Activated CD4-positive, alpha-beta T cell treated with anti-CD3 and anti-CD28 coated beads, Interleukin-2, Interleukin-4, amounts not matched to agents 100 ng/mL and 50 ng/mL, durations not matched to agents 16 hours and 8 hours (primary cell): ENCODE measurements at places on chromosomes 2 and 18.

DNA sequence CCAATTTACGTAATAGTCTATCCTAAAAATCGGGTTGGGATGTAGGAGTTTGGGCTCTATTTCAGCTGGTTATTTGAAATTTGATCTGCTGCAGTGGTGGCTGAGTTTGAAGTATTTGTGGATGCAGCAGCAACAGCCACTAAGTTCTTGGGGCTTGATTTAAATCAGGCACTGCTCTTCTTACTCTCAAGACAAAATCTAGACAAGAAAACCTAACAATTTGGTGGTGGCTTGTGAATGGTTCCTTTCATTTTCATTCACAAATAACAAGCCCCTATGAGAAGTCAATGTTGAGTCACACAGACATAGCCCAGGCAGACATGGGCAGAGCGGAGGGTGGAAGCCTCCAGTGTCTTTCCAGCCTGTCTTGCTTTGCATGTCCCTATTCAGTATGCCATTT lies 199.3 kb downstream of the LTBP1 start:
- no peak for DNase-seq

- DNase-seq = no peak
Observed at GRCh38 chr2:53672881-53673522, 94.6 kb upstream of the CHAC2 start.

DNA sequence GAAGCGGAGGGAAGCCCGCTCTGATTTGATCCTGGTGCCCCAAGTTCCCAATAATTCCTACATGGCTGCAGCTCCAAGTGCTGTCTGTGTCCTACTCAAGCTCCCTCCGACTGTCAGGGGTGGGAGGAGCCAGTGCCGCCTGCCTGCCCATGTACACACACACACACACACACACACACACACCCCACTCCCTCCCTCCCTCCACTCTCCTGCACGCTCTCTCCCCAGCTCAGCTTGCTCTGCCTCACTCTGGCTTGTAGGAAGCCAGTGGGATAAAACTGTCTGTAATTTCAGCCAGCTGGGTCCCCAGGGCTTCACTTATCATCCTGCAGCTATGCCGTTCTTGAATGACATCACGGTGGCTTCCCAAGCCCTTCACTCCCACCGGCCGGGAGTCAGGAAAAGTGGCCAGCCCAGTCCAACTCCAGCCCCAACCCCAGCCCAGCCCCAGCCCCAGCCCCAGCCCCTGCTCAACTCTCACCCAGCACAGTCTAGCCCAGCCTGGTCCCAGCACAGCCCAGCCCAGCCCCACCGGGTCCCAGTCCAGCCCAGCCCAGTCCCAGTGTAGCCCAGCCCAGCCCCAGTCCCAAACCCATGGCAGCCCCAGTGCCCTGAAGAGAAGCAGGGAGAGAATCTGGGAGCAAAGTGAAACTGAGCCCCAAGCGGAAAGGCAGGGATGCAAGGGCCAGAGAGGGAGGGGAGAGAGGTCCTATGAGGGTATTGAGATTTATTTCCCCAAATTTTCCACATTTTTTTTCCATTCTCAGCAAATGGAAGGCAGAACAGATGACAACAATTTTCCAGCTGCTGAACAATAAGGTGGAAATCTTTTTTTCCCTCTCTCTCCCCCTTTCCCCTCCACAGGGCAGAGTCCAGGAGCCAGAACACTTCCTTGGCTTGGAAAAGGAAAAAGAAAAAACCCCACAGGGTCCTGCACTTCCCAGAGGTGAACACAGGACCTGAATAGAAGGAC lies 144.0 kb downstream of the TNS1 start:
- no peak for DNase-seq

GRCh38 chr2:137500599-137500998 lies 463.7 kb upstream of the HNMT start:
- DNase-seq = no peak

GRCh38 chr2:395886-396285 lies 108.0 kb upstream of the ALKAL2 start:
- no peak for DNase-seq
